ENCODE measurements at places on chromosomes 12 and 14.

GRCh38 chr14:74563586-74564159 lies 48.4 kb downstream of the LTBP2 start:
- no peak for DNase-seq

GRCh38 chr12:132152411-132152821 lies 8.2 kb downstream of the NOC4L start:
- no peak for DNase-seq

- no peak for DNase-seq
These were observed 78.7 kb downstream of the STXBP6 start for GRCh38 chr14:24971255-24971654.

DNA sequence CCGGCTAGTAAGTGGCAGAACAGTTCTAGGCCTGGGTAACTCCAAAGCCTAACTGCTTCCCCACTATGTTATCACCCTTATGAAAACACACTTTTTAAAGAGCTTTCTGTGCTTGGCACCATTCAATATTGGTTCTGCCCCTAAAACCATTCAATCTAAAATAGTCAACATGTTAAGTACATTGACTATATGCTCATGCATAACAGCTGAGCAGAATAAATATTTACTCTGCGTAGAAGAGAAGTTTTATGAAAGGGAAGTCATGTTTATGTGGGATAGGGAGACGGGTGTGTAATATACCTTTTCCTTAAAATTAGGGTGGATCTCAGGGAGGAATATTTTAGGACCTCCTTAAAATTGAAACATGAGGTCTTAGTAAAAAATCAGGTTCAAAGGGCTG lies 80.5 kb downstream of the SAMD4A start:
- no peak for DNase-seq

- DNase-seq = no peak
These were observed 5.3 kb upstream of the SINHCAF start for GRCh38 chr12:31331242-31331641.

GRCh38 chr14:70735043-70735442 lies 74.3 kb downstream of the MAP3K9 start:
- DNase-seq = no peak

DNA sequence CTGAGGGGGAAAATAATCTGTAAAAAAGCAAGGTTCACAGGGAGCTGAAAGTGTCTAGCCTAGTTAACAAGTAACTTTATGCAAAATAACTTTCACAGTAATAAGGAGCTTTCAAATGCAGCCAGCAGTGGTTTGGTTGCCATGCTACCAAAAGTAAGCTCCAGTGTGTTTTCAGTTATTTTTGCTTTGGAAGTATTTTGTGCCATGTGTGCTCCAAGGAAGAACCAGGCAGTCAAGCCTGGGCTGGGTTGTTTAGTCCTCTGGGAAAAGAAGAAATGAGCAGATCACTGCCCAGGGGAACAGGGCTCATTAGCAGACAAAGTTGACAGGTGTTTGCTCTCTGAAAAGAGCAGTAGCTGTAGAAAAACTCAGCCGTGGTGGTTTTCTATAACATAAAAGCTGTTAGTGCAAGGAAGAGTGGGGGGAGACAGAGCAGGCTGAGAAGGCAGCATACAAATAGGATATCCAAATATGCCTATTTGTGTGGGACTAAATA lies 92.8 kb upstream of the TMTC2 start:
- DNase-seq = no peak

DNA sequence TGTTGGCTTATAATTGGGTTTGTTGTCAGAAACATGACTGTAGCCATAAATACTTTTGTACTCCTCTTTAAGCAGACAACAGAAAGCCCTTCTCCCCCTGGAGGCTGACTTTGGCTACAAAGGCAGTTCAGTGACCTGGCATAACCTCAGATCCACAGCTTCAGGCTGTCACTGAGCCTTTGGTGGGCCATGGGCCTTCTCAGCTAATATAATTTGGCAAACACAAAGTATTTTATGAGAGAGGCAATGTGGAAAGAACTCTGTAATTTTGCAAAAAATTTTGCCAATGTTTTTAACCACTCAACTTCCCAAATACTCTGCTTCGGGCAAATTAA lies 15.5 kb upstream of the MGP start:
- DNase-seq = no peak

GRCh38 chr14:91127401-91127801 lies 13.5 kb downstream of the DGLUCY start:
- DNase-seq = no peak

- DNase-seq = no peak
These were observed 175.1 kb downstream of the SLC38A4 start for GRCh38 chr12:46650688-46651087.

DNA sequence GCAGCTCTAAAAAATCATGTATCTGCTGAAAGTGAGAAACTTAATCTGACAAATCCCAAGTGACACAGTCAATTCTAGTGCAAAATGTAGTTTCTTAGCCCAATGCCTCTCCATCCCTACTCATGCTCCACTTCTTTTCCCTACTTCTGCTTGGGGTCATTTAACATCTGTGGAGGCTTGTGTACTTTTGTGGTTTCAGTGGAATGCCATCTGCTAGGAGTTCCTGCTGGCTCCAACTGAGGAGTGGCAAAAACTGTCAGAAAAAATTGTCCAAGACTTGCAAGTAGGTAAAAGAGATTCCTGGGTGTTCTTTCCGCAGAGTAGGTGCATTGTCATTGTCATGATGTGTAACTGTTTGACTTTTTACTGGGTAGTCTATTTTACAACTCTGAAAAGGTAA lies 12.5 kb upstream of the AVPR1A start:
- DNase-seq = no peak

DNA sequence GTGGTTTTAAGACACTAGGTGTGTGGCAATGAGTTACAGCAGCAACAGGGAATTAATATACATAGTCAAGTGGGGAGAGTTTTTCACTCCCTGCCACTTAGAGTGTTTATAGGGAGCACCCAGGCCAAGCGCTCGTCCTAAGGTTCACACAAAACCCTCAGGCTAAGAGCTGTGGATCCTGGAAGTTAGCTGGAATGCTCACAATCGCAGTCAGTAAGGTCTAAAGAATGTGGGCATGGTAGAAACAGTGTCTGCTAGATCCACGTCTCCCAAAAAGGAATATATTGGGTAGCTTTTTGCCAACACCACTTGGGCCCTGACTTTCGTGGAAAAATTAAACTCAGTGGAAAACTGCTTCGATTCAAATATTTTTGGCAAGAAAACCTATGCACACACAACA lies 36.6 kb downstream of the STAB2 start:
- DNase-seq = no peak

- no peak for DNase-seq
These were observed 80.2 kb downstream of the SPTB start for GRCh38 chr14:64799555-64799954.

GRCh38 chr12:64747695-64748094 lies 11.5 kb downstream of the GNS start:
- no peak for DNase-seq

- no peak for DNase-seq
These were observed 886 bp upstream of the PRICKLE1 start for GRCh38 chr12:42590330-42590934.

DNA sequence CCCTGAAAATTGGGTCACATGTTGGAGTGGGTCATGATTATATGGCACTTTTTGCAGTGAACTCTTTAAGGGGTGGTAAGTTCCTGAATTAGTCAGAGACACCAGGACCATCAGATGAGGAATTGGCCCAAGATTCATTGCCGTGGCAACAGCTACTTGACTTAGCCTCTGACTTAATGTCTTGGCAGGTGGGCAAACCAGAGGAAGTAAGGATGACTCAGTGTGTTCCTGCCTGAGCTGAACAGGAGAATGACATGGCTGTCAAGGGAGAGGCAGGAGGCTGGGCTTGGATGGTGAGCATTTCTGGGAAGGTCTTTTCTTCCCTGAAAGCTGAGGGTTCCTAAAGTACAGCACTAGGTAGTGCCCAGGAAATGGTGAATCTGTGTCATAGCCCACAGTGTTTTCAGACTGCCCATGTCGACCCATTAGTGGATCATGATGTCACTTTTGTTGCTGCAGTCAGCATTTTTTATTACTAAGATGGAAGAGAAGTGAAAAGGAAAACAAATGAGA lies 170.1 kb upstream of the PWP1 start:
- no peak for DNase-seq

- no peak for DNase-seq
These were observed 109.7 kb downstream of the CHST11 start for GRCh38 chr12:104566244-104566993.

DNA sequence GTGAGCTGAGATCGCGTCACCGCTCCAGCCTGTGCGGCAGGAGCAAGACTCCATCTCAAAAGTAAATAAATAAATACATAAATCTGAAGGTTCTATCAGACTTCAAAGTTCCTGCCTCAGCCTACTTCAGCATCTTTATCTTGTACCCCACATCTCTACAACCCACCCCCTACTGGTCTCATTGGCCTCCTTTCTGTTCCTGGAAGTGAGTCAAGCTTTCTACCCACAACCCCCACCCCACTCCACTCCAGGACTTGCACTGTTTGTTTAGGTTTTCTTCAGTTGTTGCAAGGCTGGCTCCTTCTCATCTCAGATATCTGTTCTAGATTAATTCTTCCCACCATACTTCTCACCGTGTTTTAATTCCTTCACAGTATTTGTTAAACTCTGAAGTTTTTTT lies 714 bp upstream of the PSMC6 start:
- no peak for DNase-seq

DNA sequence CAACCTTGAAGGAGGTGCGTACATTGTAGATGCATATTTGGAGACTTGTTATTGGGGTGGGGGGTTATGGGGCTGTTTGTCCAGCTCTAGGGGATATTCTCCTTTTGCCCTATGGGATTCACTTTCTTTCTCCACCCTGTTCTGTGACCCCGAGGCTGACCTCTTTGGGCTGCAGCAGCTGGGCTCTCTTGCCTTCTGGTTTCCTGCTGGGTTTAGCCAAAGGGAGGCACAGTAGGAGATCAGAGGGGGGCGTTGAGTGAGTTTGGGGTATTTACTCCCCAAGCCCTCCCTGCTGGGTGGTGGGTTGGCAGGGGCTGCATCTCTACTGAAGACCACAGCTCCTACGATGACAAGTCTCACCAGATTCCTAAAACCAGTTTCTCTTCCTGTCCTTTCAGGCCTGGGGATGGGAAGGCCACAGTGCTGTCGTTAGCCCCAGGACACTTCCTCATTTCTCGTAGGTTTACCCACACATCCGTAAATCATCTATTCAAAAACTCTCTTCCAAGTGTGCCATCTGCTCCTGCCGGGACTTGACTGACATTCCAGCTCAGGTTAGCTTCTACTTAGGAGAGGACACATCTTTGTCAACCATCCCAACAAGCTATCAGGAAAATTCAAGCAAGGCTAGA lies 127.1 kb downstream of the TMEM30B start:
- no peak for DNase-seq

DNA sequence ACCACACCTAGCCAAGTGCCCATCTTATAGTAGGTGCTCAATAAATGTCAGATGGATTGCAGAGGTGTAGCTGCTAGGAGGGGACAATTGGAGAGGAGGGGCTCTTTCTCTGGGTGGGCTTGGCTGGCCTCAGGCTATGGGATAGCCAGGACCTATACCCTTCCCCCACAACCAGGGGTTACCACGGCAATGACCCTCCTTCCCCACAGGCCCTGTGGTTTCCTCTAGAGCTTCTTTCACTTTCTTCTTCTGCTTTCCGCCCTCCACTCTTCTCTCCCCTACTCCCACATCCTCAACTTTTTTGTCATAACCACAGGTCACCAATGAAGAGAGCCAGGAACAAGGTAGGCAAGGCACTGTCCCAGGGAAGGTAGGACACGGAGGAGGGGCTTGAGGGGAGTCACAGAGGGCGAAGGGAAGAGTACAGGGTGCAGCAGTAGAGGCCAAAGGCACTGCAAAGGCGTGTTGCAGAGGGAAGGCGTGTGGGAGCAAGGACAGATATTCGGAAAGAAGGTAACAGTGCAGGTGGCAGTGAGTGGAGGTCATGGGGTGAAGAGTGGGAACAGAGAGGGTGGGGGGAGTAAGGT lies 1.9 kb upstream of the ITGB7 start:
- no peak for DNase-seq

- no peak for DNase-seq
These were observed 400 bp downstream of the CHST11 start for GRCh38 chr12:104456950-104457745.

DNA sequence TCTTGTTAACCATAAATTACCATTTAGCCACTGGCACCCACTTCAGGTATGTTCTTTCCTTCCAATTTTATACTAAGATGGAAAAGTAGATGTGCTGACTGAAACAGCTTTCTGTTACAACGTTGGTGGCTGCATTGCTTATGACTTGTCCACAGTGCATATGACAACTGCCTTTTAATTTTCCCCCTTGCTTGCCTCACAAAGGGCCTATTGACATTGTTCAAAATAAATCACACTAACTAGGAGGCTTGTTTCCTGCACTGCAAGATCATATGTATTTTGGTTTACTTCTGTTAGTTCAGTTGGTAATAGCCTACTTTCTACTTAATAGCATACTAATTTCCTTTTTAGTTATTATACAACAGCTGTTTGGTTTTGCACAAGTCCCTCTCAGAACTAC lies 55.4 kb downstream of the SCAF11 start:
- no peak for DNase-seq

GRCh38 chr12:116319898-116320621 lies 42.6 kb upstream of the MED13L start:
- DNase-seq = peak; percentile 3

- DNase-seq = no peak
These were observed 52.3 kb downstream of the RAB35 start for GRCh38 chr12:120064054-120064940.

- no peak for DNase-seq
These were observed 585.4 kb downstream of the ALG10 start for GRCh38 chr12:34607520-34608195.

- no peak for DNase-seq
These were observed 71.7 kb upstream of the RIN3 start for GRCh38 chr14:92441751-92442504.

GRCh38 chr14:100399052-100399849 lies 76.1 kb downstream of the SLC25A47 start:
- no peak for DNase-seq

DNA sequence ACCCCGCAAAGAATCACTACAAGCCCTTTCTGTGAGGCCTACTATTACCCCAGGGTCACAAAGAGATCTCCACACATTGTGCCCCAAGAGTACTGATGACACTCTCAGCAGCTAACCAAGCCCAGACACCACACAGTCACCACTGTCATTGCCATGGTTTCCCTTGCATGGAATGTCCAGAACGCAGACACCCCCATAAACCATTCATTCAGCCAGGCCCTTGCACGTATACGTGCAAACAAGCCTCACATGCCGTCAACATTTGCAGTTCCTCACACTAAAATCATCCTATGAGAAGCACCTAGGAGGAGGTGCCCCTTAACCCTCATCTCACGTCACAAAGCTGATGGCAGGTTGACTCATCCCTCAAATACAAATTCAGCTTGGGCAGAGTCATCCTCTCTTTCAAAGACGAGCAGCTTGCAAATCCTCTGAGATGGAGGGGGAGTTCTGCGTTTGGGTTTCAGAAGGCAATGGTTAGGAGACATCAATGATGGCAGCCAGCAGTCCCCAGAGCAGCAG lies 17.1 kb upstream of the KRT77 start:
- no peak for DNase-seq

DNA sequence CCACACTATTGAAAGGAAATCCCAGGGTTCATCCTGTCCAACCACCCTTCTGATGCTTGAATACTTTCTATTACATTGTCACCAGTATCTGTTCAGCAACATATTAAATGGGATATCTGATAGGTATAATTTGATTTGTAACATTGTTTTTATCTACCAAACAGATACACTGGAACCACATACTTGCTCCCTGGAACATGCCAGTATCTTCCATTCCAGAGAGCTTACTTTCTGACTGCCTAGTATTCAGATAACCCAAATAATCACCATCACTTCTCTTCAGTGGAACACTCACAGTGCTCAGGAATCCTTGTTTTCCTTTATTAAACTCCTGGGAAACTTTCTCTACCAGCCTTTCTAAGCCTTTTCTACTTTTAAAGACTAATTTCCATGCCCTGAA lies 19.3 kb downstream of the LRP6 start:
- no peak for DNase-seq
